ENCODE measurements at places on chromosomes 6 and 20. TPM values are rescaled to one million over a fixed set of nuclear protein-coding genes. Genes with fewer than 3 reads are reported as not detected.

RAMACL gene
- 0.82 TPM for total RNA-seq

GABRR2 gene
- under 0.01 TPM for total RNA-seq

DLK2 gene
- total RNA-seq: 8.6 TPM

PKHD1 gene
- not detected for total RNA-seq

CAGE1 gene
- not detected for total RNA-seq

ZSCAN23 gene
- total RNA-seq: 11.0 TPM

HMGN4 gene
- 73.4 TPM for total RNA-seq

PDE7B gene
- total RNA-seq: 16.3 TPM

VSX1 gene
- not detected for total RNA-seq

IMPG1 gene
- total RNA-seq: not detected

COL19A1 gene
- 3.7 TPM for total RNA-seq

CFAP61 gene
- 2.0 TPM for total RNA-seq

PGBD1 gene
- total RNA-seq: 19.2 TPM

CRISP2 gene
- 0.82 TPM for total RNA-seq

PCMT1 gene
- total RNA-seq: 152 TPM

OTOR gene
- total RNA-seq: 0.82 TPM

Data from frontal cortex (tissue), 4 donors.